NCI-H1417 (cell line): ENCODE measurements at places on chromosomes 5 and 9.

- no peak for DNase-seq
Measured at GRCh38 chr5:170303549-170303948, 6.0 kb upstream of the LCP2 start.

GRCh38 chr5:136191304-136192014, 1.5 kb downstream of the SMIM32 start:
- DNase-seq: no peak

DNA sequence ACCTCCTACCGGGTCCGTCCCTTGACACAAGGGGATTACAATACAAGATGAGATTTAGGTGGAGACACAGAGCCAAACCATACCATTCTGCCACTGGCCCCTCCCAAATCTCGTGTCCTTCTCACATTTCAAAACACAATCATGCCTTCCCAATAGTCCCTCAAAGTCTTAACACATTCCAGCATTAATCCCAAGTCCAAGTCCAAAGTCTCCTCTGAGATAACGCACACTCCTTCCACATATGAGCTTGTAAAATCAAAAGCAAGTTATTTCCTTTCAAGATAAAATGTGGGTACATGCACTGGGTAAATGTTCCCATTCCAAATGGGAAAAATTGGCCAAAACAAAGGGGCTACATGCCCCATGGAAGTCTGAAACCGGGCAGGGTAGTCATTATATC, 463.9 kb upstream of the CDH9 start:
- no peak for DNase-seq

DNA sequence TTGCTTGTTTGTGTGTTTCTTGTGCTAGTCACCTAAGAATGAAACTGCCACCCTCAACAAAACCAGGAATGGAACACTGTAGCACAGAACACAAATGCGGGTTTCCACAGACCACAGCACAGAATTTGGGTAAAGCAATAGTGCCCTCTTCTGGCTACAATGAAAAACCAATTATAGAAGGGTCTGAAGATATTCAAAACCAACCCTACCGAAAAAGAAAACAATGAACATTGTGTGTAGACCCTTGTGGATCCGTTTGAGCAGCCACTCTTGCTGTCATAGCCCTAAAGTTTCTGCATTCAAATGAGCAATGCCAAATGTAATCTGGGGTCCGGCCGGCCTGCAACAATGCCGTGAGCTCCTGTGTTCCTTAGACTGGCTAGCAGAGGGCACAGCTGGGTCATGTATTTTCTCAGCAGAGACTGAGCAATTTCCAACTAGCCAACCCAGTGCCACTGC, 8.3 kb upstream of the ENC1 start:
- peak; percentile 76 for DNase-seq

- no peak for DNase-seq
Measured at GRCh38 chr5:5202321-5202720, 62.2 kb downstream of the ADAMTS16 start.

GRCh38 chr5:14483504-14484157, 98.0 kb upstream of the OTULINL start:
- DNase-seq: no peak

- no peak for DNase-seq
Measured at GRCh38 chr5:147626464-147626863, 116.6 kb upstream of the DPYSL3 start.

DNA sequence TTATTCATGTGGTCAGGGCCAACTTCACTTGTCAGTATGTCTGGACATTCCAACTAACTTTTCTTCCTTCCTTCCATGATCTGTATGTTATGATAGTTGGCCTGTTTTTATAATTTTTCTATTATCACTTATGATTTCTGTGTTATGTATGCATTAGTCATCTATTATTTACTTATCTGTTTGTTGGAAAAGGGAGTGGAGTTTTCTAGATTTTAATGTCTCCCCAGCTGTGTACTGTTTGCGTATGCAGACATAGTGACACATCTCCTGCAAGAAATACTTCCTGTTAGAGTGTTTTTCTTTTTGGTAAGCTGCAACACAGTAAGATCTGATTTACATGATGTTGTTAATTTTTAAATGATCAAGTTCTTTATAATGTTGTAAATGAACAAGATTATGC, 8.7 kb upstream of the INSYN2B start:
- no peak for DNase-seq

DNA sequence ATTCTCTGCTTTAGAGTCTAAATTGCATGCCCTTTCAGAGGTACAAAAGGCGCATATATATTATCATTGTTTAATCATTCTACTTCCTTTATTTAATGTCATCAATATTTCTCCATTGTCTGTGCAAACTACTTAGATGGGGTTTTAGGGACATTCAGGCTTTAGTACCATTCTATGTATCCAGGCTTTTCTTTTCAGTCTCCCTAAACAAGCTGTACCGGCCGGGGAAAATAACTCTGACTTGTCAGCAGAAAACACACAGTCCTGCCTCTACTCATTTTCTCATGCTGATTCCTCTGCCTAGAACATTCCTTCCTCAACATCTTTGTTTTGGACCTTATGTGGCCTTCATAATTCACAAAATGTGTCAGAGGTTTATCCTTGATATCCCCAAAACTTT, 392.1 kb upstream of the DAB2 start:
- no peak for DNase-seq

DNA sequence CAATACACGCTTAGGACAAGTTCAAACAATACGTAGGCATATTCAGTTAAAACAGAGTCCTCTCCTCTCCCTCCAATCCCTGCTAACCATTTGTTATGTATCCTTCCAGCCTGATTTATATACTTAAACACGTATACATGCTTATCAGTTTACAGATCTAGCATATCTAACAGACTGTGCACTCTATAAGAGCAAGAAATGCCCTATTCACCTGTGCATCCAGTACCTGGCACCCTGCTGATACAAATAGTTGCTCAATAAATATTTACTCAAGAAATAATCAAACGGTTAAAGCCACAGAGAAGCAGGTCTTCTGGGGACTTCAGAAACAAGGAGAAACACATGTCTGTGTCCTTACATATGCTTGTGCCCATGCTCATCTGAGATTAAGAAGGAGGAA, 55.9 kb downstream of the MLLT3 start:
- peak; percentile 20 for DNase-seq

- DNase-seq: no peak
Measured at GRCh38 chr5:138985683-138986082, 110.5 kb upstream of the LRRTM2 start.

- DNase-seq: no peak
Measured at GRCh38 chr5:57831932-57832331, 349.3 kb upstream of the ACTBL2 start.

GRCh38 chr9:115880221-115880885, 273.2 kb upstream of the PAPPA start:
- peak; percentile 18 for DNase-seq

DNA sequence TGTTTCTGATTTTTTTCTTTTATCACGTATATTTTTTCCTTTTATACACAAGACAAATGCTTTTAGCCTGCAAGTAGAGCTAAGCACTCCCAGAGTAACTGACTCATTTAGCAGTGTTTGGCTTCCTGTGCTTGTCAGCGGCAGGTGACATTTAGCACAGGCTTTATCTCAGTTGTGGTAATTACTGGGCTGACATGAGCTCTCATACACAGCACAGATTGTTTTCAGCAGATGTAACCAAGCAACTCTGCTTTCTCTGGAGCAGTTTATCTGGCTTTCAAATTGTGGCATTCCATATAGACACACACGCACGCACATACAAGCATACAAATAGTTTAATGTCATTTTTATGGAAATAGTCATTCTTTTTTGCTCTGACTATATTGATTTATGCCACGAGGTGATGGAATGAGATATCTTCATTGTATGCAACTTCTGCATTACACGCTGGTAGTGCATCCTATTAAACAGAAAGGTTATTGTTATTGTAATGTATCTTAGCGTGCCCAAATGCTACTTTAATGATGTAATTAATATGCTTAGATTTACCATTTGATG, 379.0 kb upstream of the GRAMD2B start:
- peak; percentile 60 for DNase-seq

DNA sequence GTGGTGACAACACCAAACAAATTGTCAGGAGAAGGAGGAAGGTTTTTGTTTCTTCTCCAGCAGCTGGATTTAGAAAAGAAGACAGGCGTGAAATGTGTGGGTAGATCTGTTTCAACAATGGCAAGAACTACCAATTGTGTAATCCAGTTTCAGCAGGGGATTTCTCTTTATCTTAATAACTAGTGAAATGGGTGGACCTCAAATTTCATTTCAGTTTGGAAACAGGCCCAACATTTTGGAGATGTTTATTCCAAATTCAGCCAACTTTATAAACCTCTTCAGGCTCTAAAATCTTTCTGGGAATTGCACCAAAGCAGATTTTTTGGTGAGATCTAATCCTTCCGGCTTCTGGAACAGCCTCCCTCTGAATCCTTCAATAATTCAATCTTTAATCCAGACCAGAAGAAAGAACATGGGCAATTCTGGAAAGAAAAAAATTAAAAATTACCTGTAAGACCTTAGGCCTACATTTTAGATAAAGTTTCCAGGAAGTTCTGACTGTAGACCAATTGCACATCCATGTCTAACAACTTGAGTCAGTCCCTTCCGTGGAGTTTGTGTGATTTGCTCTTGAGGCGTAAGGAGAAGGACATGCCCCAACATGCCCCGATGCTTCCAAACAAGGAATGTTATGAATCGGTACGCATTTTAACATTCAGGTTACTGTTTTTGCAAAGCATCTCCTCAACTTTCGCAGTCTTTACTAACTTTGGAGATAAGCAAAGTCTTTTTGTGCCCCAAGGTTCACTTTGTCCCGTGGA, 423.6 kb downstream of the IRX1 start:
- no peak for DNase-seq

GRCh38 chr5:149938279-149938678, 6.3 kb downstream of the PDE6A start:
- no peak for DNase-seq

- DNase-seq: no peak
Measured at GRCh38 chr9:85223506-85224125, 518.1 kb downstream of the AGTPBP1 start.

GRCh38 chr5:43589310-43589709, 13.7 kb upstream of the NNT start:
- no peak for DNase-seq

DNA sequence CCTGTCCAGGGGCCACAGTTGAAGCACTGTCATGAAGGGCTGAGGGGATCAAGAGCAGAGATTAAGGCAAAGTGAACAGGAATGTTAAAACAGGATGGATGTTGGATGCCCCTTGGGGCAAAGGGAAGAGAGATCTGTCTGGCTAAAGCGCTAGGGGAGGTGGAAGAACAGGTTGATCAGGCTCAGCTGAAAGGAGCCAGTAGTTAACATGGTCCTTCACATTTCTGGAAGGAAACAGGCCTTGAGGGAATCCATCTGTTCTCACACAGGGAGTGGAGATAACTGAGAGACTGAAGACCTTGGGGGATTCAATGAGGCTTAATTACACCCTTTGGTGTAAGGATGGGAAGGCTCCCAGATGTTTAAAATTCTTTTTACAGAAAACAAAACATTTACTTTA, 5.8 kb downstream of the HAPLN1 start:
- DNase-seq: peak; percentile 46

DNA sequence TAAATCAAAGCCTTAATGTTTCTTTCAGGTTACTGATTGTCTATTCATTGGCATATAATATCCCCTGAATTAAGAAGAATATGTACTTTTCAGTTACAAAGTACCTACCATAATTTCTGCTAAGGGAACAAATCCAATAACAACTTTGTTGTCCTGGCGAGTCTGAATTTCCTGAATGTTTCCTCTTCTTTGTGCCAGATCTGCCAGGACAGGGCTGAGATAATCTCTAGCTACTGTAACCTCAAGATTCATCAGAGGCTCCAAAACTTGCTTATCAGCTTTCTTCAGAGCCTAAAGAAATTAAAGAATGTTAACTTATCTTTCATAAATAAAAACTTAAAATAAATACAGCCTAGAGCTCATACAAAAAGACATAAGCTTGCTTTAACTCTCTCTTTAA, 37.2 kb downstream of the HEXB start:
- DNase-seq: no peak

DNA sequence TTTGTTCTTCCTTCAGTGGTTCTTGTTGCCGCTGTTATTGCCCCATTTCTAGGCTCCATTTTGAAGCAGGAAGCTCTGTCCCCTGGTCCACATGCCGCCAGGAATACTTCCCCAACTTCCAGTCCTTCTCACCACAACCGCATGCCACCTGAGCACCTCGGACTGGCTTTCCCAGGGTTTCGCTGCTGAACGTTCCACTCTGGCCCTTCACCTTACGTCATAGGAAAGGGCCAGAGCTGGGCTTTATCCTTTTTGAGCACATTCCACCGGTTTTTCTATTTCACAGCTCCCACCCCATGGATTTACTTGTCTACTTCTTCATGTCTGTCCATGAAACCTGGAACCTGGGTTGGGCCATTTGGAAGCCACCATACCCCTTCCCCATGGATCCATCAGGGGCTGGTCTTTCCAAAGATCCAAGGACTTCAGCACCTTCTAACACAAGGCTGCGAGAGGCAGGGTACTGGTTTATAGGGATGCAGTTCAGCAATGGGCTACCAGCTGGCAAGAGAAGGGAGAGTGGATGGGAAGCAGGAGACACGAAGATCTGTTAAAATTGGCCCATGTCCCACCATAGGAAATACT, 557.4 kb downstream of the BNC2 start:
- no peak for DNase-seq

DNA sequence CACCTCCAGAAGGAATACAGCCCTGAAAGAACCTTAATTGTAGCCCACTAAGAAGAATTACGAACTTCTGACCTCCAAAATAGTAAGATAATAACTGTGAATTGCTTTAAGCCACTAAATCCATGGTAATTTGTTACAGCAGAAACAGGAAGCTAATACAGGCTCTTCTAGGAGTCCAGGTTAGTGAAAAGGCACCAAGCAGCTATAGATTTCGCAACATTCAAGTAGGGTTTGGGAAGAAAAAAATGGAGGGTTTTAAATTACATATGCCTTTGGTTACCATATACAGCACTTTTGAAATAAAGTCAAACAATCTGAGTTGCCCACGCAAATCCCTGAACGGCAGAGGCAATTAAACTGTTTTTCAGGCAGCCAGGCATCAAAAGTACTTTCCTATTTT, 1.7 kb upstream of the ACTL7A start:
- DNase-seq: no peak

DNA sequence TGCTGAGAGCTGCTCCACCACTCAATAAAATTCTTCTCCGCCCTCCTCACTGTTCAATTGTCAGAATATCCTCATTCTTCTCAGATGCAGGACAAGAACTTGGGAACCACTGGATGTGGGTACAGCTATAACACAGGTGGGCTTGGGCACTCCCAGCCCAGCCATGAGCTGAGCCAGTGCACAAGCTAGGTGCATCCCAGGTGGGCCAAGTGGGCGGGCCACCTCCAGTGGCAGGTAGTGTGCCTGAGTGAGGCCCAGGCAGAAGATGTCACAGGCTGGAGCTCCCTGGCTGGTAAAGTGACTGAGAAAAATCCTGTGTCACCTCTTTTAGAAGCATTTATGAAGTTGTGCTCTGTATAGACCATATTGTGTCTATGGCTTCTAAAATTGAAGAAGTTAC, 501.6 kb upstream of the TYRP1 start:
- no peak for DNase-seq

- DNase-seq: no peak
Measured at GRCh38 chr9:94847486-94847885, 121.0 kb downstream of the AOPEP start.

GRCh38 chr9:121798941-121799340, 147.5 kb downstream of the DAB2IP start:
- DNase-seq: no peak

GRCh38 chr9:87158765-87159164, 211.5 kb upstream of the GAS1 start:
- DNase-seq: no peak

- DNase-seq: no peak
Measured at GRCh38 chr9:95383185-95383676, 65.7 kb upstream of the FANCC start.

GRCh38 chr9:16214677-16215352, 655.7 kb downstream of the BNC2 start:
- no peak for DNase-seq
